ENCODE measurements at places on chromosomes 2 and 18.

DNA sequence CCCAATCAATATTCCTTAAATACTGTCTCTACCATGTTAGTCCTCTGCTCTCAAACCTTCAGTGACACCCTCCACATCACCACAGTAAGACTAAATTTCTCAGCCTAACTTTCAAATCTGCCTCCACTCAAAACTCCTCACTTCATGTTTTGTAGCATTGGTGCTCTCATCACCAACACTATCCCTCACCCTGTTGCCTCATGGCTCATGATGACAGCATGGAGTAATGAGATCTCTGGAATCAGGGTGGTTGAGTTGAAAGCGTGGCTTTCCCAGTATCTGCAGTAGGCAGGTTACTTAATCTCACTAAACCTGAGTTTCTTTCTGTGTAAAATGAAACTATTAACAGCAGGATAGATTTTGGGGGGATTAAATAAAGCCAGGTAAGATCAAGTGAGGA is 621.4 kb downstream of the NYAP2 start:
- no peak for DNase-seq

DNA sequence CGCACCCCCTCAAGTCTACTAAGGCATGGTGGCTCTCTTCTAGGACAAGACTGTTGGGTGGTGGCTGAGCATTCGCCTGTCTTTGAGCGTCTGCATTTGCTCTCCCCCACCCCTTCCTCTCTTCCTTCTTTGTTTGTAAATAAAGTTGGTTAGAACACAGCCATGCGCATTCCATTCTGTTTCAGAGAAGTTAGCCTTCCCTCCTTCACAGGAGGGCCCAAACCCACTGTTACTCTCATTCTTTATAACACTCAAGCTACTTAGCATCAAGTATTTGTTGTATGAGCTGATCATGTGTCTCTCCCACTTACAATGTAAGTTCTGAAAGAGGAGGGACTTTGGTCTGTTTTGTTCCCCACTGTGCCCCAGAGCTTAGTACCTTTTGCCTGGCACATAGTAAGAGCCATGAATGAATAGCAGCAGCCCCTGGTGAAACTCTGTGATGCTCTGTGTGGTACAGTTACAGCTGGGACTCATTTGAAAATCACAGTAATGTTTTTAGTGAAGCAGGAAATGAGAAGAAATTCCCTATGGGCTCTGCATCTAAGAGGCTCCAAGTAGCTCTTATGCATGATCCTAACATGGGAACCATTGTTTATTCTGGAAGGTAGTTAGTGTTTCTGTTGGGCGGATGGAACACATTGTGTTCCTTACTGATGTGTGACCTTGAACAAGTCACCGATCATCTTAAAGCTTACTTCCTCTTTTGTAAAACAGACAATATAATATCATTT is 7.7 kb downstream of the MGAT5 start:
- DNase-seq: no peak

- no peak for DNase-seq
These were observed 18.0 kb downstream of the GPR35 start for GRCh38 chr2:240643093-240643810.

DNA sequence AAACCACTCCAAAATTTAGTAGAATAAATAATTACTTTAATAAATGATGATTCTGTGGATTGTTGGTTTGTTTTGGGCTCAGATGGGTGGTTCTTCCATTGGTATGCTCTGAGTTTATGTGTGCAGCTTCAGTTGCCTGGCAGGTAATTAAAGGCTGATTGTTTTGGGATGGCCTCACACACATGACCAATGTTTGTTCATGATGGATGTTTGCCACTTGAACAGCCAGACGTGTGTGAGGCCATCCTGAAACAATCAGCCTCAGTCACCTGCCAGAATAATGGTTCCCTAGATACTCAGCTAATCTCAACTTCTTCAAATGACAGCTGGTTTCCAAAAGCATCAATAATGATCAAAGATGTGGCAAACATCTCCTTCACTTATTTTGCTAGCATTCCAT is 352.5 kb upstream of the GULP1 start:
- DNase-seq: no peak

DNA sequence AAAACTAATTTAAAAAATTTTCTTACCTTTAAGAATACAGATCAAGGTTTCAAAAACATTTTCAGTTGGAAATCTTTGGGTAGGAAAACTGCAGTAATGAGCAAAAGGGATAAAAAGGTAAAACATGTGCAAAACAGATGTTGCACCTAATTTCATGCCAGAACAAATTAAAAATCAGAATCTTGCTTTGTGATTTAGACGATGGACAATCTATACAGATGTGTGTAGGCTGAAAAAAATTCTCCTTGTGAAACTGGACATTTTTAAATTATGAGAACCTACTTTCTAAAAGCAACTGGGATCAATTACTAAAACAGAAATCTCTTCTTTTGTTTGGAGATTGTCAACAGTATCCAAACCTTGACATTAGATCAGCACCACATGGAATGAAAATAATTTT is 183.2 kb upstream of the ITGA4 start:
- no peak for DNase-seq

DNA sequence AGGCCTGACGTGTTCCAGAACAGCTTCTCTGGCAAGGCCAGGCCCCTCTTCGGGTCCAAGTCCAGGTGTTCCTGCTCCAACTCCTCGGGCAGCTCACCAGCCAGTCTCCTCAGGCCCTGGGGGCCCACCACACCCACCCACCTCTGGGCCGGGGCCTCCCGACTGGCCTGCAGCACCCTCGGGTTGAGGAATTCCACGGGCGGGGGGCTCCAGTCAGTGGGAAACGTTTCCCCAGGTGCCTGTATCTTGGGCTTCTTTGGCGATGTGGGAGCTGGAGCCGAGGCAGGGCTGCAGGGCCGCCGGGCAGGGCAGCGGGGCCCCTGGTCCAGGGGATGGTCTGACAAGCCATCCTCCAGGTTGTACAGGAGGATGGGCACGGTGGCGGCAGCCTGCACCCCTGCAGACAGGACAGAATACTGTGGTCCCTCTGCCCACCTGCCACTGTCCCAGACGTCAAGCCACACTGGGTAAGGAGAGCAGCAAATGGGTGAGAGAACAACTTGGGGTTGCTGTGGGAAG is 14.4 kb downstream of the FAM178B start:
- DNase-seq: no peak

GRCh38 chr2:195488567-195488966 is 168.5 kb upstream of the SLC39A10 start:
- DNase-seq: no peak

DNA sequence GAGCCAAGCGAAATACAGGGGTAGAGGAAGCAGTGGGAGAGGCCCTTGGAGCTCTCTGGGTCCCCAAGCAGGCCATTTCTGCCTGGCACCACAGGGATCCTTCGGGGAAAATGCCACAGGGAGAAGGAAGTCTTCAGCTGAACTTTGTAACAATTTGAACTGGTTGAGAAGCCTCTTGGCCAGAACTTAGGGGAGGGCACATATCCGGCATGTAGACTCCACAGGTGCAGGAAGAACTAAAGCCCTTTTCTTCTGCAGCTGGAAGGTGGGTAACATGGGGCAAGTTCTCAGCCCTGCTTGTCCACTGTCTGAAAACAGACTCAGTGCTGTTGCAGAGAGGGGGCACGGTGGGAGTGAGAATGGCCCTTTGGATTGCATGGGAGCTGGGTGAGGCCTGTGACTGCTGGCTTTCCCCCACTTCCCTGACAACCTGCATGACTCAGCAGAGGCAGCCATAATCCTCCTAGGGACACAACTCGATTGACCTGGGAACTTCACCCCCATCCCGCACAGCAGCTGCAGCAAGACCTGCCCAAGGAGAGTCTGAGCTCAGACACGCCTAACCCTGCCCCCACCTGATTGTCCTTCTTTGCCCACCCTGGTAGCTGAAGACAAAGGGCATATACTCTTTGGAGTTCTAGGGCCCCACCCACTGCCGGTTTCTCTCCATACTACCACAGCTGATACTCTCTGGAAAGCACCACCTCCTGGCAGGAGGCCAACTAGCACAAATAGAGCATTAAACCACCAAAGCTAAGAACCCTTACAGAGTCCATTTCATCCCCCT is 101.6 kb upstream of the FAM136A start:
- DNase-seq: no peak

DNA sequence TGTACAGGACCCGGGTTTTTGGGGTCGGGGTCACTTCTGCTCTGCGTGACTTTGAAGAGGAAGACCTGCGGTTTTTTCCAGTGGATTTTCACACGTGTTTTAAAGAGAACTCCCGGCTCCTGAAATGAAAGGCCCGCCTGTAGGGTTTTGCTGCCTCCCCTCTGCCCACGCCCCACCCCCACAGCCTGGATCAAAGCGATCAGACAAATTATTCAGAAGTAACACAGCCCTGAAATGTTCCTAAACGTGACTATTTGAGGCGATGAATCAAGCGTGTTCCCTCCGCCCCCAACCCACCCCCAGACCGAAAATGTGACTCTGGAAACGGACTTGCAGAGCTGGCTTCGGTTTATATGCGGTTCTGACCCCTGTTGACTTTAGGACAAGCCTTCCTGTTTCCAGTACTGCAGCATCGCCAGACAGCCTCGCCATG is 28.7 kb upstream of the SMIM21 start:
- no peak for DNase-seq

DNA sequence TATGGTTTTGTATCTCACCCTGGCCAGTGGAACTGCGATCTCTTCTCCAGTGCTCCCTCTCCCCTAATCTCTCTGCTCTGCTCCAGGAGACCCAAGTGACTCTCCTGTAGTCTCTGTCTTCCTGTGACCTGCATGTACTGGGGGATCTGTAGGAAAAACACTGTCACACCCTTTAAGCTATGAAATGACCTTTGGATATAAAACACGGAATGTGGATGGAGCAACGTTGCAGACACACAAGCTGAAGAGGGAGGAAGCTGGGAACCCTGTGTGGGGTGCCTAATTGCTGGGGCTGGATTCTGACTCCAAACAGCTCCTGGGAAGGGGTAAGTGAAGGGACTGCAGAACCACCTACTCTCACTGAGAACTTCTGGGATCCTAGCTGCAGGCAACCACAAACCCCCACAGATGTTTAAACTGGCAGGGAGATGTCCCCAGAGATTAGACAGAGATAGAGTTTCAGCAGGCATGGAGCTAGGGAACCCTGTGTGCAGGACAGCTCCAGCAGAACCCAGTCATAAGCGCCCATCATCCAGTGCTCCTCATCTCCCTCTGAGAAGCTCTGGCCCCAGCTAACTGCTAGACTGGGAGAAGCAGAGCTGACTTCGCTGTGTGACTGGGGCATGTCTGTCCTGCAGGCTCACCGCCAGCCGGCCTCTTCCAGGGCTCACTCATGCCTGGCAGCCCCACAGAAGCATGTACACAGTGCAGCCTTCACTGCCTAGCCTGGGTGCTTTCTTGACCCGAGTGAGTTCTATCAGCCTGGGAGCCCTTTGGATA is 482.7 kb upstream of the SETBP1 start:
- no peak for DNase-seq

GRCh38 chr18:77208964-77209363 is 40.7 kb upstream of the GALR1 start:
- DNase-seq: peak; percentile 51

- no peak for DNase-seq
These were observed 90.7 kb downstream of the INO80D start for GRCh38 chr2:205995260-205995659.

DNA sequence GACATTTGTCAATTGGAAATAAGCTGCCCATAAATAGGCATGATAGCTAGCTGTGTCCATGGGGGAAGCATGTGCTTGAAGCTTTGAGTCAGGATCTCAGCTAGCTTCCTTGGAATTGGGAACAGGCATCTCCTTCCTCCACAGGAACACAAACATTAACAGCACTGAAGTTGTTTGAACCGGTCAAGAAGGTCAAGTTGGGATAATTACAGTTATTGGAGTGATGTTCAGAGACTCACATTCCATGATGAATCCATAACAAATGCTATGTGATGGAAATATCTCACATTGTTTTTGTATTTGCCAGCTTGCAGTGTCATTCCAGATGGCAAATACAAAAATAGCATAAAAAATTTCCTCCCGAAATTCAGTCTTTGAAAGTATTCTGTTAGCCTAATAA is 347.6 kb upstream of the SMIM21 start:
- no peak for DNase-seq

- peak; percentile 43 for DNase-seq
These were observed 2.6 kb downstream of the NLRC4 start for GRCh38 chr2:32262105-32262504.

- DNase-seq: peak; percentile 78
These were observed 1.9 kb downstream of the TLX2 start for GRCh38 chr2:74515981-74516633.

DNA sequence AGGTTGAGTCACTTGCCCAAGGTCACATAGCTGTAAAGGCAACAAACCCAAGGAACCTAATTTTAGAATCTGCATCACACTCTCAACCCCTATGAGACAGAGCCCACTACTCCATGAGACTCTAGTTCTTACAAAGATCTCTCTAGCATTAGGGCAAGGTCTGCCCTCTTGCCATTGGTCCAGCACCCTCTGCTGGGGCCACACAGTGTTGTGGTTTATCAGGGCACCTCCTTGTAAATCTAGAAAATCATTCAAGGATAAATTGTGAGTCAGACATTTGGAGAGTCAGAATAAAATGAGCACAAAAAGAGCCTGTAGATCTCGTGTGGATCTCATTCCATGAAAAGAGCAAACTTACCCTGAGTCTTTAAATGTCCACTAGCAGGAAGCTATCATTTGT is 91.2 kb downstream of the SLC8A1 start:
- no peak for DNase-seq

GRCh38 chr2:40352041-40352702 is 99.7 kb downstream of the SLC8A1 start:
- DNase-seq: no peak

GRCh38 chr18:66874812-66875474 is 271.1 kb upstream of the CDH19 start:
- no peak for DNase-seq

DNA sequence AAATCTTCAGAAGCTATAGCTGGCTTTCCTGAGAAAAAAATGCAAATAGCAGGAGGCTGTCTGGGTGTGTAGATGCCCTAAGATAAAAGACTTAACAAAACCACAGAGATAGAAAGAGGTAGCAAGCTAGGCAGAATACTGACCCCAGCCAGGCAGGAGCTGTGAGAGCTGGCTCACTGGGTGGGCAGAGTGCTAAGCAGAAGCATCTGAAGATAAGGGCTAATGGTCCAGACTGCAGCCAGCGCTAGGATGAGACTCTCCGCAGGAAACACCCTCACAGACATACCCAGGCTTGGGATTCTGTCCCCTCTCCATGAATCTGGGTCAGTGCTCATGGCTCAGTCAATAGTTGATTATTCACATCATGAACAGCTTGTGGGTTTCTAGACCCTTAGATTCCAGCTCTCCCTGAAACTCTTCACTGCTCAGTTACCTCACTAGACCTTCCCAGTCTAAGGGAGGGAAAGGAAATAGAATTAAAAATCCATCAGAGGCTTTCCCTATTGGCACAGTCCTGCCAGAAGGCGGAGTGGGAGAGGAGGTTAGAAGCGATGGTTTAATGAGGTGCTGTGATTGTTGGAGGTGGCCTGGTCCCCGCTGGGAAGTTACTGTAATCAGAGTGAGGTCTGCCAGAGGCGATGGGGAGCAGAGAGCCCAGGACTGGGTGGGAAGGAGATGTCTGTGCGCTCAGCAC is 21.4 kb upstream of the CCBE1 start:
- DNase-seq: no peak

GRCh38 chr2:215983581-215984351 is 29.6 kb downstream of the MREG start:
- DNase-seq: no peak

GRCh38 chr2:221943076-221943810 is 355.6 kb downstream of the PAX3 start:
- DNase-seq: no peak

- no peak for DNase-seq
These were observed 12.8 kb downstream of the MEIS1 start for GRCh38 chr2:66447677-66448076.

- no peak for DNase-seq
These were observed 2.1 kb downstream of the PROM2 start for GRCh38 chr2:95276244-95276887.

Measured in CD4-positive, alpha-beta T cell treated with Interleukin-1 beta for 1 hour (primary cell).